ENCODE measurements at places on chromosomes 7 and 10.

DNA sequence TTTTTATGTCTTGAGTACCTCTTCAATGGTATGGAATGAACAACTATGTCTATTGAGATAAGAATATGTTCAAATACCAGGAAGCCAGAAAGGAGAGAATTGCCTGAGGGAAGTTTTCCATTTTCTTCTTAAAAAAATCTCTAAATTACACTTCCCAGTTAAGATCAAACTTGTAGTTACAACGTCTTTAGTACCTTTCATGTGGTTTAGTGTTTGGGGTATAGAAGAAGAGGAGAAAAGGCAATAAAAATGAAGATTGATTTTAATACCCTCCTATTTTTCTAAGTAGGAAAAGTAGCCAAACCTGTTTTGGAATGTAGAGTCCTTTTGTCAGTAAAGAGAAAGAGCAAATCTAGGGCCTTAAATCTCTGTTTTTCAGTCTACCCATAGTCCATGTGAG is 470.0 kb upstream of the SEMA3A start:
- no peak for DNase-seq

DNA sequence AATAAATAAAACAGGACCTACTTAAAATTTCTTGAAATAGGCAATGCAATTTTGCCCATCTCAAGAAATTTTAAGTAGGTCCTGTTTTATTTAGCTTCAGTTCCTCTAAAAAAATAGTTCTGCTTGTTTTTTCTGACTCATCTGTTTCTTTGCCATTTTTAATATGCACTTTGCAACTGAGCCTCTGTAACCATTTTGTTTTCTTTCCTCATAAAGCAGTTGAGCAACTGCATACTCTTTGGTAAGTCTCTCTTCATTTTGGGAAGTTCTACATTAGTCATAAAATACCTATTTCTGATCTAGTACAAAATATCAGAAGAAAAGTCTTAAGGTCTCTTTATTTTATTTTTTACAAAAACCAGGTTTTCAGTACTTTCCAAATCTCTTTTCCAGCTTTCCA is 18.0 kb downstream of the TAS2R40 start:
- DNase-seq: no peak

GRCh38 chr10:9719246-9719645 is 1298.4 kb upstream of the CELF2 start:
- DNase-seq: no peak

- DNase-seq: peak; percentile 83
These were observed 2.5 kb upstream of the MACC1 start for GRCh38 chr7:20219446-20220292.

- DNase-seq: peak; percentile 16
These were observed 212.6 kb upstream of the FZD8 start for GRCh38 chr10:35854661-35855060.

DNA sequence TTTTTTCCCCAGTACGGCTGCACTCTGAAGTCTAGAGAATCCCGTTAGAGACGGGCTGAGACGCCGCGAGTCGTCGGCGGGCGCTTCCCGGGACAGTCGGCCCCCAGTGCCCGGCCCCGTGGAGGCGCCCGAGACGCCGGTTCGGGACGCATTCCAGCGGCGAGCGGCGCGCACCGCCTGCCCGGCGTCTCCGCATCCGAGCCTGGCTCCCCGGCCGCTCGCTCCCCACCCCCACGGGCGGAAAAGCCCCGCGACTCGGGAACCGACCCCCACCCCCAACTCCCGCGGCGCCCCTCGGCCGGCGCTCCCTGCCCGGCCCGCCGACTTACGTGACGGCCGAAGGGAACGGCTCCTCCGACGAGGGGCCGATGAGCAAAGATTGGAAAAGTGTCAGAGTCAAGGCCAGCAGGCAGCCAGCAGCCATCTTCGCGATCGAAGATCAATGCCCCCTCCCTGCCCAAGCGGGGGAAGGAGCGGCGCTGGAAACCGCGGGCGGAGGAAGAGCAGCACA is 486 bp downstream of the CACNA2D1 start:
- DNase-seq: peak; percentile 28

DNA sequence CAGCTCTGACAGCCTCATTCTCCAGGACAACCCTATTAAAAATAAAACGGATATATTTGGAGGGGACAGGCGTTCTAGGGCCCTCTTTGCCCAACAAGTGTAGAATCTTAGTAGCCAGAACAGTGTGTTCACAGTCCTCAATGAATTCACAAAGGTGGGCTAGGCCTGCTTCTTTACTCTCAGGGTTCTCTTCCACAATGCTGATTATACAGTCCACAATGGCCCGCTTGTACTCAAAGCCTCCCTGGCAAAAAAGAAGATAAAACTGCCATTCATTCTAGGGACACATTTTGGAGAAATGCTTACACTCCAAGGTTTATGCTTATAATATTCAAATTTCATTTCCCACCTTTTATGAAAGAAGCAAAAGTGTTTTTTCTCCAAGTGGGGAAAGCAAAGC is 62.6 kb downstream of the MEST start:
- DNase-seq: no peak

- no peak for DNase-seq
These were observed 11.1 kb upstream of the SLC18A3 start for GRCh38 chr10:49598986-49599385.

DNA sequence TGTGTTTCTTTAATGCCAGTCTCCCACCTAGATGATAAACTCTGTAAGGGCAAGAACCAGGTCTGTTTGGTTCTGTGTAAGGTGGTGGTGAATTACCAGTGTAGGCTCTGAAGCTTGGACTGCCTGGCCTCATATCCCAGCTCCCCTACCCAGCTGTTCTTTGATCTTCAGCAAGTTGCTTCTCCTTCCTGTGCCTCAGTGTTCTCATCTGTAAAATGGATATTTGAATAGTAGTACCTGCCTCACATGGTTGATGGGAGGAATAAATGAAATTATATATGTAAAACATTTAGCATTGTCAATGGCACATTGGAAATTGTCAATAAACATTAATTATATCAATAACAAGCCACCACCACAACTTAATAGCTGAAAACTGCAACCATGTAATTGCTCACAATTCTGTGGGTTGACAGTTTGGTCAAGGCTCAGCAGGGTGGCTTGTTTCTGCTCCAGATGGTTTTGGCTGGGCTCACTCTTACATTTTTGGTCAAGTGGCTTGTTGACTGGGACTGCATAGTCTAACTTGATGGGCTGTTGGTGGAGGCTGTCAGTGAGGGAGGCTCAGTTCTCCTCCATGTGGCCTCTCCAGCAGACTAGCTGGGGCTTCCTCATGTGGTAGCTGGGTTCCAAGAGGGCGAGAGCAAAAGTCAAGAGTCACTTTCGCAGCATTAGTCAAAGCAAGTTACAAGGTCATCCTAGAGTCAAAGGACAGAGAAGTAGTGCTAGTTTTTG is 84.5 kb upstream of the DUSP5 start:
- no peak for DNase-seq

GRCh38 chr10:118808601-118809356 is 54.0 kb upstream of the CACUL1 start:
- no peak for DNase-seq

- DNase-seq: no peak
These were observed 537 bp downstream of the SH3PXD2A start for GRCh38 chr10:103854686-103855391.

DNA sequence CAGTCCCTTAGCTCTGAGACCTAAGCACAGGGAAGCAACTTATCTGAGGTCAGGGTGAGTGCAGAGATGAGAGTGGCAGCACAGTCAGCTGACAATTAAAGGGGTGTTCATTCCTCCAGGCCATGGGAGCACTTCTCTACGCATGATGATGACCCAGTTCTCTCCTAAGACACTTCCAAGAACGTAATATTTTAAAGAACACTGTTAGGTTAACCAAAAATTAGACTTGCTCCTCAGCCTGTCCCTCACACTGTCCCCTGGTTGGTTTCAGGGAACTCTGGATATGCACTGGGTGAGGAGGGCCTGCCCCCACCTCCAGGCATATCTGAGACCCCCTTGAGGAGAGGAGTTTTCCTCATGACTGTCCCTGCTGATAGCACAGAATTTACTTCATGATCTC is 767.5 kb downstream of the GRID1 start:
- no peak for DNase-seq

GRCh38 chr10:46541735-46542566 is 14.5 kb downstream of the GPRIN2 start:
- no peak for DNase-seq

- DNase-seq: no peak
These were observed 85.7 kb upstream of the FAM180A start for GRCh38 chr7:135834266-135834665.

DNA sequence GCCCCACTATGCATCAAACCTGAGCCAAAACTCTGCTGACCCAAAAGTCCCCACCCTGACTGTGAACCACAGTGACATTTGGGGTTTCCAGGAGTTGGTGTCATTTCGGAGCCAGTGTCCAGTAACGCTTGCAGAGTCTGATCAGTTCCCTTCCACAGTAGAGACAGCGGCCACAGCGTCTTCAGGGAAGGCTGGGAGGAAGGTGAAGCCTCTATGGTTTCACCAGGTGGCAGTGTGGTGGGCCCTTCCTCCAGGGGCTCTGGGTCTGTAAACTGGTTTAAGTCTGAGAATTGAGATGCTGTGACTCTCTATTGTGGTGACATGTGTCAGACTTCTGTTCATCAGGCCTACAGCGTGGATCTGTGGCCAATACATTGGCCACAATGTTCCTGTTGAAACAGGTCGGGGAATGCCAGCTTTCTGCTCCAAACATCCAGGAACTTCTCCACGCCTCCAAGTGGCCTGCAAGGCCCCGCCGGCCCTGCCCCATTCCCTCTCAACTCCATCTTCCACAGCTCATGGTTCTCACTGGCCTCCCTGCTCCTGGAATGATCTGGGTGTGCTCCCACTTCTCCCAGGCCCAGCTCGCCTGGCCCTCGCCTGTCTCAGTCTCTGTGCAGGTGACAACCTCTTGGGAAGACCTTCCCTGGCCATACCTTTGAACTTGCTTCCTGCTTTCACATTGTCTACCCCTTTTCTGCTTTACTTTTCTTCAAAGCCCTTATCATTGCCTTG is 124.5 kb upstream of the FAM20C start:
- no peak for DNase-seq

DNA sequence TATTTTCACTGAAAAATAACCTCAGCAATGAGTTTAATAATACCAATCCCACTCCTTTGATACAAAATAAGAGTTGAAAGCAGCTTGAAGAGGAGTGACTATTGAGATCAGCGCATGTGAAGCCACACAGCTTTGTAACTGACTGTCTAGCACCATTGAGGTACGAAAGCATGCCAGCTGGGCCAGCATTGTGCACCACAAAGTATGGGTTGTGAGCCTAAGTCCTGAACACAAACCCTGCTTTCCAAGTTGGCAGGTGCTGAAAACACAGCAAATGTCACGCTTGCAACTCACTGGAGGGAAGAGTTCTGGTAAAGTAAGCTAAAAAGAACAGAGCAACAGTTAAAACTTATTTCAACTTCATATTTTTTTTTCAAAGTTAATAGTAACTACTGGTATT is 4.0 kb upstream of the FAM53B start:
- DNase-seq: peak; percentile 7

DNA sequence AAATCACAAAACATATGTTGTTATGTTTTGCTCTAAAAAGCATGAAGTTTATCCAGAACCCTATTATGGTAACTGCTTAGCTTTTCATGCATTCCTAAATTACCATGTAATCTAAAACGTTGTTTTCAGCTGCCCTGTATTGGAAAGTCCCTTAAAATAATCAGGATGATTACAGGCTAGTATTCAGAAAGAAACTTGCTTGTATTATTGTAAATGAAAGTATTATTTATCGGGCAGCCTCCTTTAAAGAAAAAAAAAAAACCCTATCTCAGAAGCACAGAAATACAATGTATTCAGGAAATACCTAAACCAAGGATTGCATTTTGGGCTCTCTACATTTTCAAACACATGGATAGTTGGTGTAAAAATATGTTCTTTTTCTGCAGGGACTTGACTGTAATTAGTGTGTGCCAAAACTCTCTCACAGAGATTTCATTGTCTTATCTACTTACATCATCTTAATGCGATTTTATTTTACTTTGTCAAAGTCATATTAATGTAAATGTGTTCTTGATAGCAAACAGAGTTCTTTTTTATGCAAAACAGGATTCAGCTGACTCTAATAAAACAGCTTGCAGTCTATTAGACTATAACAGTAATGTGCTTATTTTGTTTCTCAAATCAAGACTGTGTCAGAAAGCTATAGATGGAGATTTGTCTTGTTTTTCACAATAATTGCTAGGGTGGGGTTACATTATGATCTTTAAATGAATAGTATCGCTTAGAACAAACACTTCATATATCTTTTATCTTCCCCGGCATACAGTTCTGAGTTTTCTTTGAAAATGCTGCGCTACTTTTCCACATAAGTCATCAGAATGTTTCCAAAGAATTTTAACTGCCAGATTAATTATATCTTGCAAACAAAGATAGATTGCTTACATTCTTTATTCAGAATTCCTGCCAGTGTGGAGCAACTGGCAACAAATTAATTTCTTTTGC is 65.3 kb upstream of the ARID5B start:
- DNase-seq: no peak

- DNase-seq: no peak
These were observed 15.9 kb downstream of the GPRIN2 start for GRCh38 chr10:46540412-46541016.

- peak; percentile 65 for DNase-seq
These were observed 1469.5 kb upstream of the CELF2 start for GRCh38 chr10:9547936-9548904.

GRCh38 chr7:46015107-46015868 is 94.2 kb upstream of the IGFBP3 start:
- no peak for DNase-seq

DNA sequence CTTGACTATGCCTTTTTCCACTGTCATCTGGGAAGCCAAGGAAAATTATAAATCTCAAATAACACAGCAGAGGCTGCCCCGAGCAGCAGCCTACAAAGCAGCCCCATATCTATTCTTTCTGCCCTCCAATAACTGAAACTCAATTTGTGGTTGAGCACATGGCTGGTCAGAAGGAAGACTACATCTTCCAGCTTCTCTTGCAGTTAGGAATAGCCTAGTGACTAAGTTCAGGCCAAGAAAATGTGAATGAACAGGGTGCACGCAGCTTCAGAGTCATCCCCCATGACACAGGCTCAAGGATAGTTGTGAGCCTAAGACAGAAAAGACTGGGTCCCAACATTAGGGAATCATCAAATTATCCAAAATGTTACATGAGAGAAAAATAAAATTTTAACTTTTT is 42.3 kb downstream of the CHCHD3 start:
- no peak for DNase-seq

DNA sequence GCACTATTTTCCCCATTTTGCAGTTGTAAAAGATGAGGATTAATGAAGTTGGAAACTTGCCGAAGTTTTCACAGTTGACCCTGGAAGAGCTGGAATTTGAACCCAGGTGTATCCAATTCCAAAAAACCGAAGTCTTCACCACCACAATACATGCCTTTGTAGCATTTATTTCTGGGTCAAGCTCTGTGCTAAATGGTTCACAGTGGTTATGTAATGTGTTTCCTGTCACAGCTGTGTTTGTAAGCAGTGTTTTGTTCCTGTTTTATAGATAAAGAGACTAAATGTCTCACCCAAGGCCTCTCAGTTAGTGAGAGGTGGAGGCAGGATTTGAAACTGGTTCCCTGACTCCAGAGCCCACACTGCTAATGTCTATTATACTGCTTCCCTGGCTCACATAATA is 17.6 kb downstream of the SFTPA2 start:
- no peak for DNase-seq

- no peak for DNase-seq
These were observed 214.3 kb downstream of the NEBL start for GRCh38 chr10:20682782-20683181.

- DNase-seq: no peak
These were observed 50.1 kb downstream of the IPMK start for GRCh38 chr10:58217612-58218011.

GRCh38 chr10:122461729-122462532 is 578 bp downstream of the HTRA1 start:
- no peak for DNase-seq
